Activated naive CD8-positive, alpha-beta T cell treated with anti-CD3 and anti-CD28 coated beads, Interleukin-2, amount 10 ng/mL, durations not matched to agents 7 days and 5 days (primary cell): ENCODE measurements at places on chromosomes 16 and 17. TPM values are rescaled to one million over a fixed set of nuclear protein-coding genes. Genes with fewer than 3 reads are reported as not detected.
A peak's percentile ranks its signal among the peaks of the same experiment; 100 is the strongest.

- peak; percentile 10 for DNase-seq
These were observed 1.8 kb upstream of the PIK3R6 start for GRCh38 chr17:8869114-8869815.

DNA sequence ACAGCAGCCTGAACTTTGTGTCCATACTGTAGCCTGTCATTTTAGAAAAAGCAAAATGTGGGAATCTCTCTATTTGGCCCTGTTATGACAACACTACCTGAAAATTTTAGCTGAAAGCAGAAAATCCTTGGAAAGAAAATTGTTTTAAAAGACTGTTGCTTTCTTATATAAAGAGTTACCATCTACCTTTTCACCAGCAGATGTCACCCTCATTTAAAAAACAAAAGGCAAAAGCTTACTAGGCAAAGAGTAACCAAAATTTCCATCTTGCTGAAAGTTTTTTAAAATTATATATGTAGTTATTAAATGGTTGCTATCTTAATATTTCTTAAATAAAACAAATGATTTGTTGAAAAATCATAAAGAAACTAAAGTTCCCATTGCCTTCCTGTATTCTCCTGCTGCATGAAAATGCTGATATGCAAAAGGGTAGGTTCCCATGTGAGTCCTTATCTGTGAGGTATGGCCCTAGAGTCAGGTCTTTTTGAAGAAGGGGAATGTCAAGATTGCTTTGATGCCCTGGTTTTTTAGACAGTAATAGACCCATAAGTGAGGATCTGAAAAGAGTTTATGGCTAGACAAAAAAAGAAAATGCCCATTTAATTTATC is 61.0 kb downstream of the TNRC6C start:
- DNase-seq = no peak

The AHSP gene
- not detected for total RNA-seq

The PPY gene
- not detected for total RNA-seq

DNA sequence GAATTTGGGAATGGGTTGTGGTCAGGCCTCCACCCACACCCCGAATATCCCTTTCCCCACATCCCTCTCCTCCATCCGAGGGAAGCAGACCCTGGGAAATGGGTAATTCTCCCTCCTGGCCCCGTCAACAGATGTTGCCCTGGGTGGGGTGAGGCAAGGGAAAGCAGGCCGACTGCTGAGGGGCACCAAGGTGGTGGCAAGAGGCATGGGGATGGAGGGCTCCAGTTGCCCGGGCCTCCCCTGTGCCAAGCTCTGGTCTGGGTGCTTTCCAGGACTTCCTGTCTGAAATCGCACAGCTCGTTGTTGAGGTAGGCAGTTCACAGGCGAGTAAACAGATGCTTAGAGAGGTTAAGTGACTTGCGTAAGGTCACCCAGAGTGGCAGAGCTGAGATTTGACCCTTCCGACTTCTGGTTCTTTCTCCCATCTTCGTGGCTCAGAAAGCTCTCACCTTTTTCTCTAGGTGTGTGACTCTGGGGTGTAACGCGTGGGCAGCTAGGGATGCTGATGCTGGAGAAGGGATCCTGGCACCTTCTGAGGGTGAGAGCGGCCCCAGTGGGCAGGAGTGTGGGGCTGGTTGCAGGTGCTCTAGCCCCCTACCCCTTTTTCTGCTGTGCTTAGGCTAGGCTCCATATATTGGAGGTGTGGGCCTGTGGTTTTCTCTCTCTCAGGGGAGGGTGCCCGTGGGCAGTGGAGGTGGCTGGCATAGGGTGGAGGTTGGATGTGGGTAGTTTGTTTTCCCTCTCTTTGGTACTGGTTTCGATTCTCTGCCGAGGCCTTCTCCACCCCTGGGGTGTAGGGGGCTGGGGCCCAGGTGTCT is 17.2 kb downstream of the RARA start:
- DNase-seq = no peak

The ARHGAP44 gene
- not detected for total RNA-seq

The DDX5 gene
- 1,182 TPM for total RNA-seq

DNA sequence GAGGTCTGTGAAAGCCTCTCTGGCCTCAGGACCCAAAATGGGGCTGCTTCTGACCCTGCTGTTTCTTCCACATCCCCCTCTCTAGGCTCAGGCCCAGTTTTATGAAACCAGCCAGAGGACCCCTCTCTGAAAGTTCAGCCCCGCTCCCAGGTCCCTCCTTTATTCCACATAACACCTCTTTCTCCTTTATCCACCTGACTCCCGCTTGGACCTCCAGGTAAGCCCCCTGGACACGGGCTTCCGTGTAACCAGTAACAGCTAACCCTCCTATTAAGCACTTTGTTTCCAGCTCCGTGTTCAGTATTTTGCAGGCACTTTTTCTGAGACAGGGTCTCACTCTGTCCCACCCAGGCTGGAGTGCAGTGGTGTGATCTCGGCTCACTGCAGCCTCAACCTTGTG is 37.4 kb downstream of the PSME3IP1 start:
- DNase-seq = no peak

The BICDL2 gene
- 1.6 TPM for total RNA-seq

DNA sequence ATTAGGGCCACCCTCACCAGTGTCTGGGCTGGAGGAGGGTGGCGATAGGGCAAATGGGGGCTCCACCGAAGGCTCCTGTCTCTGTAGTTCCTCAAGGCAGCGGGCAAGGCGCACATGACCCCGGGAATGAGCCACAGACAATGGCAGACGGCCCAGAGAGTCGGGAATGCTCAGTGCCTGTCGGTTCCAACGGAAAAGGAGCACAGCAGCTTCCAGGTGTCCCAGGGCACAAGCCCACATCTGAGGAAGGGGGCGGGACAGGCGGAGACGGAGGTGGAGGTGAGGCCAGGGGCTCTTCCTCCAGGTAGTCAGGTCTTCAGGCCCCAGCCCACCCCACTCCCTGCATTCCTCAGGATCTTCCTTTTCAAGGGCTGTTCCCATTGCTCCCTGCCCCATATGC is 5.1 kb upstream of the SPAG7 start:
- DNase-seq = no peak

- no peak for DNase-seq
These were observed 83.3 kb upstream of the C16orf82 start for GRCh38 chr16:26983426-26983825.

- DNase-seq = no peak
These were observed 172.3 kb downstream of the C16orf78 start for GRCh38 chr16:49545741-49546448.

The RETREG3 gene
- 82.2 TPM for total RNA-seq

The KRT9 gene
- not detected for total RNA-seq

- DNase-seq = no peak
These were observed 47.6 kb downstream of the NLRC5 start for GRCh38 chr16:57036945-57037344.

- DNase-seq = no peak
These were observed 4.0 kb downstream of the BPTF start for GRCh38 chr17:67829331-67829730.

The WNT9B gene
- total RNA-seq = not detected

The TNK1 gene
- total RNA-seq = 6.5 TPM

The IGFALS gene
- 0.55 TPM for total RNA-seq

The HSPB9 gene
- total RNA-seq = 0.31 TPM

DNA sequence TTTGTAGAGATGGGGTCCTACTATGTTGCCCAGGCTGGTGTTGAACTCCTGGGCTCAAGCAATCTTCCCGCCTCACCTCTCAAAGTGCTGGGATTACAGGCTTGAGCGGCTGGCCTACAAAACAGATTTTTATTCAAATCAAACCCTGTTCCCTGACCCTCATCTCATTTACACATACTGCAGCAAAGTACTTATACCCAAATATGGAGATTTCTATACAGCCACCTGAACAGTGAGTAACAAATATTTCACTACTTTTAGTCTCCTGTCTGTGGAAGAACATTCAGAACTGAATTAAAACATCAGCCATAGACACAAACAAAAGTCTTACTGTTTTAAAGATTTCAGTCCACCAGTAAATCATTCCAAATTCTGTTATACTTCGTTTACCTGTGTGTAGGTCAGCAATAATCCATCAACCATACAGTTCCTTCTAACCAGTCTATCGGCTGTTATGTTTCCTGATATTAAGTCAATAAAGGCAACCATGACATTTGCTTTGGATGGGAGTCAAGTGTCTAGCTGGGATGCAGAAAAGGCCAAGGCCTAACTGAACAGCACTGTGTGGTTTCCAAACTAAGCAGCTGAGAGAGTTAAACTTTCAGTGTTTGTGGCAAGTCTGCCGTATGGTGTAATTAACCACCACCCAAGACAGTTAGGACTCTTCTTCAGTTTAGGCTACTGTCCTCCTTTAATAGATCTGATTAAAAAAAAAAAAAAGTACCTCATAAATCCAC is 22.3 kb downstream of the ERN1 start:
- DNase-seq = no peak

DNA sequence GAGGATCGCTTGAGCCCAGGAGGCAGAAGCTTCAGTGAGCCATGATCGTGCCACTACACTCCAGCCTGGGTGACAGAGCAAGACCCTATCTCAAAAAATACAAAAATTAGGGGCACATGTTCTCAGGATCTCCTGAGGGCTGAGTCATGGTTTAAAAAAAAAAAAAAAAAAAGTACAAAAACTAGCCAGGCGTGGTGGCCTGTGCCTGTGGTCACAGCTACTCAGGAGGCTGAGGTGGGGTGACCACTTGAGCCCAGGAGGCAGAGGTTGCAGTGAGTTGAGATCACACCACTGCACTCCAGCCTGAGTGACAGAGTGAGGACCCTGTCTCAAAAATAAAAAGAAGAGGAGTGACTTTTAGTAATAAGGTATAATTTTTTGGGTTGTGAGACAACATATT is 16.9 kb downstream of the BLMH start:
- no peak for DNase-seq

The SMTNL2 gene
- not detected for total RNA-seq

GRCh38 chr17:18226284-18226945 is 980 bp downstream of the LLGL1 start:
- peak; percentile 43 for DNase-seq

The C16orf86 gene
- total RNA-seq = 5.8 TPM

- DNase-seq = no peak
These were observed 107.8 kb upstream of the PSMD7 start for GRCh38 chr16:74188856-74189255.

The SLC47A2 gene
- total RNA-seq = not detected

- DNase-seq = no peak
These were observed 27.0 kb downstream of the SETD6 start for GRCh38 chr16:58542291-58542690.

GRCh38 chr17:28474111-28474531 is 677 bp downstream of the SLC13A2 start:
- DNase-seq = peak; percentile 22

The CPHXL2 gene
- total RNA-seq = not detected

DNA sequence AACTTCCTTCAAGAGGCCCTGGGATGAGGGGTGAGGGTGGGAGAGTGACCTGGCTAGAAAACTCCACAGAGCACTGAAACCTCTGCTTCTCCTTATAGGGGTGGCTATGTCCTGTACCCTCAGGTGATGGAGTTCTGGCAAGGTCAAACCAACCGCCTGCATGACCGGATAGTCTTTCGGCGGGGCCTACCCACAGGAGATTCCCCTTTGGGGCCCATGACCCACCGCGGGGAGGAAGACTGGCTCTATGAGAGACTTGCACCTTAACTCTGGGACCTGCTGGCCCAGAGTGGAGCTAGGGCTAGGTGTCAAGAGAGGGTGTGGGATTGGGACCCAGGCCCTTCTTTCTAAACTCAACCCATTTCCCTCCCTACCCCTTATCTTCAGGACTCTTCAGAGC is 5.1 kb downstream of the PNPO start:
- no peak for DNase-seq

- DNase-seq = no peak
These were observed 332.1 kb upstream of the DYNLRB2 start for GRCh38 chr16:80208743-80209142.

DNA sequence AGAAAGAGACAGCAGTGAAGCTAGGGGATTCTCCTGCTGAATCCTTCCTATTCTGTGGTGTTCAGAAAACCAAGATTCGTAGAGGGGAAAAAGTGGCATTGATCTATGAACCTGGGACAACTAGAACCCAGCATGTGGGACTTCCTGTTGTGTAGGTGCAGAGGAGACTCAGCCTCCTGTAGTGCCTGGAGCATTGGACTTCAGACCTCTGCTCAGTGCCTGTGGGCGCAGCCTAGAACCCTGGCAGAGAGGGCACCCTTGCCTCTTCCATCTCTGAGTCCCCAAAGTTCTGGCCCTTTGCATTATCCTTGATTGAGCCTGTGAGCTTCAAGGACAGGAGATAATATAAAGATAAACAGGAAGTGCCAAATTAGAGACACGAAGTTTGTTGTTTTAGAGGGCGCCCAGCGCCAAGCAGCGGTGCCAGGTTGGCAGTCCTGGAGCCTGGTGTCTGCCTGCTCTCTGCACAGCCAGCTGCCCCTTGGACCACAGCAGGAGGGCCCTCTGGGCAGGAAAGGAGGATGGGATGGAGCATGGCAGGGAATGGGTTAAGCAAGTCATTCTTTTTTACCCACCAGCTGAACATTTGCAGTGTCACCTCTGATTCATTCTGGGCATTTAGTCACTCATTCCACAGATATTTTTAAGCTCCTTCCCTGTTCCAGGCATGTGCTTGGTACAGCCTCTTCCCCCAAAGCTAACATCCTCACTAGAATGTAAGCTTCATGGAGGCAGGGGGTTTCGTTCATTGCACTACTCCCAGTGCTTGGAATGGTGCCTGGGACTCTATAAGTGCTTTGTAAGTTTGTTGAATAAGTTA is 11.9 kb upstream of the SP6 start:
- DNase-seq = no peak

The SLC22A31 gene
- 0.25 TPM for total RNA-seq

DNA sequence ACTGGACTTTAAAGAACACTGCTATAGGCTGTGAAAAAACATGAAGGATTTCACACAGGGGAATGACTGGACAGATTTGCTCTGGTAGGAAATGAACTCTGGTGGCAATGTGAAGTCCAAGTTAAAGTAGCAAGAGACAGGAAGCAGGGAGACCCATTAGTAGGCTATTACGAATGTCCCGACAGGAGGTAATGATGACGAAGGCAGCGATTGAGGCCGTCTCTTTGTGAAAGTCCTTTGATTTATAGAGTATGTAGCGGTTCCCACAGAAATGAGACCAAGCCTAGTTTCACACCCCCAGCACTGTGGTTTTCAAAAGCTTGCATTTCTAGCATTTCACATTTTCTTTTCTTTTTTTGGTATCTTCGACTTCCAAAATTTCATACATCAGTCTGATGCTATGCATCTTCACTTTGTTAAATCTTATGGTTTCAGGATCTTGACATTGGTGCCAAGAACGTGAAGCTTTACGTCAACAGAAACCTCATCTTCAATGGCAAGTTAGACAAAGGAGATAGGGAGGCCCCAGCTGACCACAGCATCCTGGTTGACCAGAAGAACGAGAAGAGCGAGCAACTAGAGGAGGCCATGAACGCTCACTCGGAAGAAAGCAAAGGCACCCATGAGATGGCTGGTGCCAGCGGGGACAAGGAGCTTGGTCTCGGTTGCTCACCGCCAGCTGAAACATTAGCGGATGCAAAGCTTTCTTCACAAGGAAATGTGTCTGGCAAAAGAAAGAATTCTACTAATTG is 189.8 kb downstream of the KATNIP start:
- no peak for DNase-seq

The TBC1D3H gene
- not detected for total RNA-seq

The LGALS9 gene
- total RNA-seq = 159 TPM

DNA sequence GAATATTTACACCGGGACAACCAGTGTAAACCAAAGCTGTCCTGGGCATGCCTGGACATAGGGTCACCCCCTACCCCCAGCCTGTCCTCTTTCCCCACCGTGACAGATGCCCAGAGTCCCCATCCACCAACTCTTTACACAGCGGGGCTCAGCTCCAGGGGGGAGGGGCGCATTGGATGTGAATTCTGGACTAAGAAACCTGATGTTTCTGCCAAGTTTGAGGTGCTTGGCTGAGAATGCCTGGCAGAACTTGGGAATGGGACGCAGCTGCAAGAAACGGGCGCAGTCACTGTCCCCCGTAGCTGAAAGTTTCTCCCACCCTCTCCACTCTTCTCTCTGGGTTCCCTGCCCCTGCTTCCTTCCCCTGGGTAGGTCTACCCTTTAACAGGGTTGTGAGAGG is 68.0 kb upstream of the CDC42EP4 start:
- no peak for DNase-seq
